Urinary bladder (tissue), 4 donors: ENCODE measurements at places on chromosomes 11 and 22. TPM values are rescaled to one million over a fixed set of nuclear protein-coding genes. Genes with fewer than 3 reads are reported as not detected.

The CEND1 gene
- not detected for total RNA-seq

The RAB36 gene
- total RNA-seq, result 2.0 TPM

The GLB1L3 gene
- total RNA-seq, result 0.11 TPM

The SLC1A2 gene
- total RNA-seq, result 17.9 TPM

The PLAAT3 gene
- 5.3 TPM for total RNA-seq

The MS4A4A gene
- 31.9 TPM for total RNA-seq

The PHOX2A gene
- 0.90 TPM for total RNA-seq

The LRRC32 gene
- 16.3 TPM for total RNA-seq

The UPB1 gene
- total RNA-seq, result 0.90 TPM

The MMP1 gene
- 0.53 TPM for total RNA-seq

The CD151 gene
- total RNA-seq, result 115 TPM

The GAS2 gene
- total RNA-seq, result 18.8 TPM

The KRTAP5-1 gene
- not detected for total RNA-seq
